ENCODE measurements at places on chromosomes 16 and 17. TPM values are rescaled to one million over a fixed set of nuclear protein-coding genes. Genes with fewer than 3 reads are reported as not detected.

GRCh38 chr16:52309446-52310416, 237.2 kb downstream of the TOX3 start:
- DNase-seq = no peak

GRCh38 chr17:83071966-83072562, 7.3 kb upstream of the METRNL start:
- DNase-seq = no peak

DNA sequence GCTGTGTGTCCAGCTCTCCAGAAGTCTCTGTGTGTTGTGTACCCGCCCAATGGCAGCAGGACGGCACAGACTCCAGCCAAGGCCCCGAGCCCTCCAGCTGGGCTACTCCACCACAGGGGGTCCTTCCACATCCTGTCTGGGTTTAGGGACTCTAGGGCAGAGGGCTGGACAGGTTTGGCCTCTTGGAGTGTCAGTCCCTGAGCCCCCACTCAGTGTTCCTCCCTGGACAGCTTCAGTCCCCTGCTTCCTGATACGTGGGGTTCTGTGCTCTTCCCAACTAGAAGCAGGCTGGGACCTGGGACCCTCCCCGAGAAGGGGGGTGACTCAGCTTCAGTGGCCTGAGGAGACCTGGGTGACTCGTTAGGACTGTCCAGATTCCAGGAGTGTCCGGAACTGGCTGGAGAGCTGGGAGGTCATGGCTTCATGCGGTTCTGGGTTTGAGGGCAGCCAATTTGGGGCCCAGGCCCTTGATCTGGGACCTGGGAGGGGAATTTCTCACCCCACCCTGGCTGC, 4.2 kb downstream of the CDK3 start:
- no peak for DNase-seq

The PDE6G gene
- total RNA-seq = 0.40 TPM

The SGCA gene
- 1.0 TPM for total RNA-seq
